Stimulated activated CD8-positive, alpha-beta memory T cell treated with anti-CD3 and anti-CD28 coated beads, Interleukin-7, amount 100 ng/mL, for 1 hour (primary cell): ENCODE measurements at places on chromosomes 3 and 15.

DNA sequence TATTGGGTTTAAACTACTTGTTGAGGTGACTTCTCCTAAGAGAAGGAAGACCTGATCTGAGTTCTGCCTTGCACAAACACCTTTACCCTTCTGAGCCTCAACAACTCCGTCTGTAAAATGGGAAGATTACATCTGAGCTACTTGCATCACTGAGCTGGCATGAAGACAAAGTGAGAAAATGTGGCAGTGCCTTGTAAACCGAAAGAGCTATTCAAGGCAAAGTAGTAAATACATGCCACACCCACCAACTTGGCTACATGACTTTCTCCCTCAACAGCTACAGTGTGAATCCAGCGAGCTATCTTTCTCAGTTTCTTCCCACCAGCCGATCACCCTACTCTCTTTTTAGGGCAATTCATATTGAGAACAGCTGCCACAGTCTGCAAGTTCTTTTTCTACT, 148.3 kb downstream of the FOXB1 start:
- DNase-seq: no peak

- no peak for DNase-seq
Measured at GRCh38 chr15:101637919-101638318, 14.3 kb downstream of the TM2D3 start.

- DNase-seq: no peak
Measured at GRCh38 chr15:47401427-47401826, 315.9 kb upstream of the SEMA6D start.

DNA sequence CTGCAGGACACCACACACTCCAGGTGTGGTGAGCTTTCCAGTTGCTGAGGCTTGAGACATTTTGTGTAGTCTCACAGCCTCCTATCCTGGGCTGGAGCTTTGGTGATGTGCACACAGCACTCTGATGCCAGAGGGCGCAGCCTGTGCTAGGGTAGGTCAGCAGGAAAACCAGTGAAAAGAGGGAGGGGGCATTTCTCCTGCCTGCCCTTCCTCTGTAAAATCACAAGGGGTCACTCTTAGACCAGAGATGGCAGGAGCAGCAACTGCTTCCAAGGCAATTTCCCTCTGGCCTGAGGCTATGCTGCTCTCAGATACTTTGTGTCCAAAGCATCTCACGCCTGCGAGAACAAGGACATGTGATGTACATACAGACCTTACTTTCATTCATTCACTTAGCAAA, 16.5 kb upstream of the MUSTN1 start:
- DNase-seq: no peak

DNA sequence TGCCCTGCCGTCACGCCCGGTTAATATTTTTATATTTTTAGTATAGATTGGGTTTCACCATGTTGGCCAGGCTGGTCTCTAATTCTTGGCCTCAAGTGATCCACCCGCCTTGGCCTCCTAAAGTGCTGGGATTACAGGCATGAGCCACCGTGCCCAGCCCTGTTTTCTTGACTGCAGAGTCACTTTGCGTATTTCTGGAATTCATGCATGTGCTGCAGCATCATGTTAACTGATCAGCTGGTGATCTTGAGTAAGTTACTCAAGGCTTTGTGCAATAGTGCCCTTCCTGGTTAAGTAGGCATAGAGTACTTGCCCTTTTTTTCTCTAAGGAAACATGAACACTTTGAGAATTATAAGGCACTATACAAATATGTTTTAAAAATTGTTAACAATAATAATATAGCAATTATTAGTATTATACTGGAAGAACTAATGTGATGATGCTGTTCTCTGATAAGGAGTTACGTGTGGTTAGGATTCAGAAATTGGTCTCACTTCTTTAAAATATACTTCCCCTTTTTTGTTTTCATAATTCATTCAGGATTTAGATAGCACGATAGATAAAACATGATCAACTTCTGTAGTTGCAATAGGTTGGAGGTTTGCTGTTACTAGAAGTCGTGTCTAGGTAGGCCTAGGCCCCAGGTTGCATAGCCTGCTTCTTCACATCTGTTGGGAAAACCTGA, 33.6 kb downstream of the GPR171 start:
- DNase-seq: no peak

DNA sequence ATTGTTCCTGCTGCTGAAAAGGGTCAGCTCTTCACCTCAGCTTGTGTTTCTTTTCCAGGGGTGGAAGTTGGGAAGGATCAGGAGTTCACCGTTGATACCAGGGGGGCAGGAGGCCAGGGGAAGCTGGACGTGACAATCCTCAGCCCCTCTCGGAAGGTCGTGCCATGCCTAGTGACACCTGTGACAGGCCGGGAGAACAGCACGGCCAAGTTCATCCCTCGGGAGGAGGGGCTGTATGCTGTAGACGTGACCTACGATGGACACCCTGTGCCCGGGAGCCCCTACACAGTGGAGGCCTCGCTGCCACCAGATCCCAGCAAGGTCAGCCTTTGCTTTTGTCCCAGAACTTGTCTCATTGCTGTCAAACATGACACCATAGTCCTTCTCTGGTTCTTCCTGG, 89.6 kb downstream of the DNASE1L3 start:
- no peak for DNase-seq

DNA sequence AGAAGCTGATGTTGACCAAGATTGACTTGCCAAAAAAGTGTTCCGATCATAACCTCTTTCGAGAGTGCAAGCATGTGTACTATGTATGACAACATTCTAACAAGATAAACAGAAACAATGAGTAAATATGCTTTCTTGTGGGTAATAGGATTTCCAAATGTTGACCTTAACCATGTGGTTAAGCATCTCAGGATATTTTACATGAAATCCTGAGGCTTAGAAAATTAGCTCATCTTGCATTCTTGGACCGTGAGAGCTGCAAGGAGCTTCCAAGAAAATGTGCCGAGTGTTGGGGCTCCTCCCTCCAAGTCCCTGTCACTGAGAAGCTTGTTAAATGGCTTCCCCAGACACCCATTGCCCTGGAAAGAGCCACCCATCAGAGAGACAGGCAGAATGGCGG, 50.1 kb downstream of the C3orf20 start:
- DNase-seq: no peak

DNA sequence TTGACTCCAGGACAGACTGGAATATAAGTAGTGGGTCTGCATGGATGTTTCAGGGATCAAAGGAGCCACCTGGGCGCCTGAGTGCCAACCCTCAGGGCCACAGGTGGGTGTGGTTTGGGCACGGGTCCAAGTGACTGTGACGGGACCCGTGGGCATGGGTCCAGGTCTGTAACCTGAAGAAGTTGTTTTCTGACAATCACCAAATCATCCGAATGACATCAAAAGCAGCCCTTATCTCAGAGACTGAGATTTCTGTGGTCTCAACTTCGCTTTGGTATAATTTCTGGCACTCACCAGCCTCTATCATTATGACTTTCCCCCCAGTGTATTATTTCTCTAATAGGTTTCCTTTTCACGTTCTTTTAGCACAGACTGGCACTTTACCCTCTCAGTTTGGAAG, 24.4 kb downstream of the RLBP1 start:
- DNase-seq: no peak

DNA sequence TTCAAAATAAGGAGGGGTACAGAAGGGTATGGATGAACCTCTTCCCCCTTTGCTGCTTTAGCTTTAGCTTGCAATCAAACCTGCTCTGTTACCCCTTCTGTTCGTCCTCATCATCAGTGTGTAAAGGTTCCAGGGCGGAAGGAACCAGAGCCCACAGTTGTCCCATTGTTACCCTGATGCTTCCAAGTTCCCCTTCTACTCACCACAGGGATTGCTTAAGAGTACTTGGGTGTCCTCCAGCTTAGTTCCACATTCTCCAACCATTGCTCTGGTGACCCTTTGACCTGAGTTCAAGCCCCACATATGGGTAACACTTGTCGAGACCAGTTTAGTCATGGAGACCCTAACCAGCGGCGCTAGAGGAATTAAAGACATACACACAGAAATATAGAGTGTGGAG, 1080.1 kb upstream of the ALCAM start:
- DNase-seq: no peak

DNA sequence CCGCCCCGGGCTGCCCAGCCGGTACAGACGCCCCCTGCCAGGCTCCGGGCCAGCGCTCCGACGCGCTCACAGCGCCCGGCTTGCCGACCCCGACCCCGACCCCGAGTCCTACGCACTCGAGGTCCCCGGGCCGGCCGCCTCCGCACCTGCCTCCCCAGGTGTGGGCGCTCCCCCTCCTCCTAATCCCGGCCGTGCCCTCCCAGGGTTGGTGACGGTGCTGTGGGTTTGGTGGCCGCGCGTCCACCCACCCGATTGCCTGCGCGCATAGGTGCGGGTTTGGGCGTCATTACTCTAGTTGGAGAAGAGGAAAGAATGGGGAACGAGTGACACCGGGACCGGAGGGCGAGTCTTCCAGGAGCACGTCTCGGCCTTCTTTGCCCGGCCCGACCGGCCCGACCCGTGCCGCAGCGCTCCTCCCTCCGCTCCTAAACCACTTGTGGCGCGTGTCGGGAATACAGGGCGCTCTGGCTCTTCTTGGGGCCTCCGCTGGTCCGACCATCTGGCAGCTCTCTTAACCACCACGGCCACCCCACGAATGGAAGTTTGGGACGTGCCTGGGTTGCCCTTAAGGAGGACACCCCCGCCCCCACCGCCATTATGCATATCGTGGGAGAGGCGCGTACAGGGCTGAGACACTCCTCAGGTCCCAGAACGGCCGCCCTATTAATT, 810 bp upstream of the THRB start:
- DNase-seq: no peak

DNA sequence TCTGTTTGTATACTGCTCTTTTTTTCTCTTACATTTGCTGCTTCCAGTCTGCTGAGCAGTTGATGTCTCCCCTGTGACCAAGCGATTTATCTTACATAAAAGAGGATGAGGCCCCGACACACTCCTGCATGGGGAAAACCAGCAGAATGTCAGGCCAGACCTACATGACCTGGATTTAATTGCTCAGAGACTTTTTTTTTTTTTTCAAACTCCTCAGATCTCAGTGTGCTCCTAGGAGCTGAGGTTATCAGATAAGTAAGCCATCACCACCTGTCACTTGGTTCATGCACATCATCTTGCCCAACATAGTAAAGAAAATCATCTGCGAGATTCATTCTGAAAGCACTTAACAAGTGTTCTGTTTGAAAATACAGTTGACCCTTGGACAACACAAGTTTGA, 163.1 kb downstream of the PLCL2 start:
- DNase-seq: no peak

GRCh38 chr3:41323467-41324155, 124.3 kb downstream of the CTNNB1 start:
- no peak for DNase-seq

- DNase-seq: no peak
Measured at GRCh38 chr15:38297623-38298388, 45.2 kb downstream of the SPRED1 start.

DNA sequence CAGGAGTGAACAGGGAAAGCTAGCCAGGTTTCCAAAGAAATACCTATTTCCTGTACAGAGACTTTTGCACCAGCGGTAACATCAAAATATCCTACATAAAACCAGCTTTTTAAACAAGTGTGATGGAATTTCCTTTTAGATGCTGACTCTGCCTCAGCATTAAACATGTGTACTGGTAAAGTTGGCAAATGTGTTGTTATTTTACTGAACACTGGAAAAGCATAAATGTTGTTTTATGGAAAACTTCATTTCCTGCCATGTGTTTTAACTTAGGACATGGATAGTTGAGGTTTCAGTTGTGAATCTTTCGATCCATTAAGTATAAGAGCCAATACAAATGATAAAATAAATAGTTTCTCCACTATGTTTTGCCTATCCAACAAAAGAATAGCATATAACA, 15.7 kb downstream of the OXNAD1 start:
- no peak for DNase-seq

DNA sequence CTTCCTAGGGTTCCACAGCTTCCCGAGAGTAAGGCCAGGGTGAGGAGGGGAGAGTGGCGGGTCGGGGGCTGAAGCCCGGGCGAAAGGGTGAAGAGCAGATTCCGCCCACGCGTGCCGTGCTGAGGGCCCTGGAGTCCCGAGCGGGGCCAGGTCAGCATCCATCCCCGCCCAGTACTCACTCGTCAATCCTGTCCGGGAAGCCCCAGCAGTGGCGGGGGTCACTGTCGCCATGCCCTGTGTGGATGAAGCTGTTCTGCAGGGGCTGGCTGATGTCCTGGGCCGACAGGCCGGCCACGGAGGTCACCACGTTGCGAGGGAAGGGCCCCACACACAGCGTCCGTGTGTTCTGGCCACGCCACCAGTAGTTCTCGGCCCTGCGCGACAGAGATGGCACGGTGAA, 36.3 kb downstream of the TNK2 start:
- DNase-seq: no peak

GRCh38 chr3:87247430-87247773, 20.3 kb downstream of the CHMP2B start:
- DNase-seq: no peak
